ENCODE measurements at places on chromosomes 5 and 9.
A peak's percentile ranks its signal among the peaks of the same experiment; 100 is the strongest.

GRCh38 chr5:99063737-99064136, 134.9 kb upstream of the CHD1 start:
- DNase-seq: no peak

DNA sequence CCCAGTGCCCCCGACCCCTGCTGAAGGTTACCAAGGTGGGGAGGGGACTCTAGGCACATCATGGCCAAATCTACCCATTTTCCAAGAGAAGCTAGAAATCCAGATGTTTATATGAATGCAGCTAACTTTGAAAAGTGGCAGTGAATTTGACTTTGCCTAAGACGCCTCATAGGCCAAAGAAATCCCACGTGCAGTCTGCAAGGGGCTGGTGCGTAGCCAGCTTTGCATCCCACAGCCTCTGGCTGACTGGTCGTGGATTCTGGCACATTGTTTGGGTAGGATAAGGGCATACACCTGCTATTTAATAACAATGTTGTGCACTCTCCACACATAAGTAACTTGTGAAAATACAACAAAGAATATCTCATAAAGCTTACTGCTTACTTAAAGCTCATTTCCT, 3.5 kb upstream of the GADD45G start:
- no peak for DNase-seq

GRCh38 chr5:159182691-159183090, 26.7 kb downstream of the RNF145 start:
- DNase-seq: no peak

- no peak for DNase-seq
Measured at GRCh38 chr9:9945966-9946365, 666.8 kb downstream of the PTPRD start.

DNA sequence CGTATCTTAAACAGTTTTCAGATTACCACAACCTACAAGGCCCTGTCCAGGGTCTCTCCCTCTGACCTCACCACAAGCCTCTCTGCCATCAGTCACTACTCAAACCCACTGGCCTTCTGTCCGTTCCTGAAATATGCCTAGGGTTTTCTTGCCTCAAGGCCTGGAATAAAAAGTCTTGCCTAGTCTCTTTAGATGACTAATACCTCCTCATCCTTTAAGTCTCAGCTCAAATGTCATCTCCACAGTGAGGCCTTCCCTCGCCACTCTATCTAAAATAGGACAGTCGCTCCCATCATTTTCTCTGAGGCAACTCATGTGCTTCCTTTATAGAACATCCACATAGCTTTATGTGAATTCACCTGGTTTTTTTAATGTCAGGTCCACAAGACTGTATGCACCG, 5.2 kb downstream of the DENND1A start:
- no peak for DNase-seq

GRCh38 chr9:136882109-136882946, 4.0 kb upstream of the TRAF2 start:
- DNase-seq: no peak

DNA sequence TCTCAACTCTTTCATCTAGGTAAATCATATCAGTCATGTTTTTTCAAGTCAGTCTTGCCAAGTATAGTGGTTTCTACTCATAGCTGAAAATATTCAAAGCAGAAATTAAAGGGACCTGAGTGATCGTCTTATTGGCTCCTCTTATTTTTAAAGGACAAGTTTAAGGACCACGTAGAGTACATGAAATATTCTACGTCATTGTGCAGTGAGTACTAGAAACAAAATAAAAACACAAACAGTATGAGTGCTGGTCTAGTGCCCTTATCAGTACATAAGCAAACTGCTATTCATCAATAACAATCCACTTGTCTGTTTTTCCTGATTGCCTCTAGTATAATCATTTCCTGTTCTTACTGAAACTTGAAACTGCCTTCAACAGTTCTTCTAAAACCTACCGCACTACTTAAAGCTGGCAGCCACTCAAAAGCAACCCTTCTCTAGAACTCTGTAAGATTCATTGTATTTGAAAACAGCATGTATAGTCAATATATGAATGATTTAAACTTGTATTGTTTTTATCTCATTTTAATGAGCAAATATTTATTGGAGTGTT, 853.7 kb downstream of the TAF11L14 start:
- no peak for DNase-seq

- DNase-seq: no peak
Measured at GRCh38 chr9:132609184-132609583, 26.8 kb downstream of the BARHL1 start.

- DNase-seq: peak; percentile 46
Measured at GRCh38 chr5:171201310-171201709, 107.7 kb upstream of the TLX3 start.

GRCh38 chr9:35116539-35116897, 856 bp upstream of the ATOSB start:
- DNase-seq: no peak
